HepG2 (cell line): ENCODE measurements at places on chromosomes 2 and 18. TPM values are rescaled to one million over a fixed set of nuclear protein-coding genes. Genes with fewer than 3 reads are reported as not detected.

GRCh38 chr2:7613831-7614230, 696.6 kb downstream of the RNF144A start:
- no peak overlapping the region for H3K27ac ChIP-seq
- no peaks in the 10 kb centered on the region for H3K27me3 ChIP-seq
- H3K36me3 ChIP-seq = no peaks in the 10 kb centered on the region
- DNase-seq = no peak

GRCh38 chr2:65634304-65634703, 201.9 kb upstream of the SPRED2 start:
- DNase-seq = no peak
- no peak overlapping the region for H3K4me3 ChIP-seq

GRCh38 chr2:161355106-161355505, 46.9 kb downstream of the PSMD14 start:
- H3K27ac ChIP-seq = no peak overlapping the region
- H3K4me3 ChIP-seq = no peak overlapping the region

GRCh38 chr2:163417596-163418337, 318.0 kb downstream of the FIGN start:
- H3K27me3 ChIP-seq = no peaks in the 10 kb centered on the region
- H3K36me3 ChIP-seq = no peaks in the 10 kb centered on the region
- no peaks in the 10 kb centered on the region for H3K4me1 ChIP-seq
- no peak overlapping the region for H3K4me3 ChIP-seq
- no peak overlapping the region for H3K27ac ChIP-seq
- DNase-seq = no peak

GRCh38 chr2:54456612-54457322, 640 bp downstream of the SPTBN1 start:
- no peaks in the 10 kb centered on the region; the same call in 2 of the 3 replicates for H3K27me3 ChIP-seq
- H3K36me3 ChIP-seq = no peaks in the 10 kb centered on the region
- H3K27ac ChIP-seq = peak overlapping the region; percentile 82
- H3K4me1 ChIP-seq = peaks cover 50% of the 10 kb centered on the region

- DNase-seq = no peak
- H3K36me3 ChIP-seq = no peaks in the 10 kb centered on the region
- H3K4me1 ChIP-seq = peaks cover 24% of the 10 kb centered on the region
- no peak overlapping the region for H3K27ac ChIP-seq
- no peak overlapping the region for H3K4me3 ChIP-seq
- no peaks in the 10 kb centered on the region; the same call in 2 of the 3 replicates for H3K27me3 ChIP-seq
Measured at GRCh38 chr2:181750305-181750704, 70.0 kb upstream of the NEUROD1 start.

GRCh38 chr2:29902356-29902755, 19.0 kb downstream of the ALK start:
- no peak overlapping the region for H3K4me3 ChIP-seq
- no peaks in the 10 kb centered on the region for H3K4me1 ChIP-seq
- H3K27ac ChIP-seq = no peak overlapping the region
- H3K27me3 ChIP-seq = peaks cover 9% of the 10 kb centered on the region; the same call in 2 of the 3 replicates
- DNase-seq = no peak

The REG3A gene
- not detected in 2 replicates for total RNA-seq

The TANC1 gene
- 2.3 and 2.8 TPM in 2 replicates for total RNA-seq
